ENCODE measurements at places on chromosomes 5 and 9.

GRCh38 chr5:78490709-78491485 lies 130.5 kb downstream of the SCAMP1 start:
- DNase-seq: no peak

DNA sequence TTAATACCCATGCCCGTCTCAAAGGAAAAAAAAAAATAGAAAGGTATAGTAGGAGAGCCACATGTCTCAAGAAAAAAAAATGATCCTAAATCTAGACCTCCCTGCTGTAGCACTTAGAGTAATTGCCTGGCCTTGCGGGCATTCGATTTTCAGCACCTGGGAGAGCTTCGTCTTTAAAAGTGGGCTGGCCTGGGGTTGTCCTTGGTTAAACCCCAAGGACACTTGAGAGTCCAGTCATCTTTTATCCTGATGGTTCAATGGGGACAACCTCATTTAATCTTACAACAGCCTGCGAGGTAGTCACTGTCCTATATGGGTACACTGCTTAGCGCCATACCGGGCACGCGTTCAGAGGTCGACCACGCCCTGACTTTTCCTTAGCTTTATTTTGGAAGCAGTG lies 60.1 kb downstream of the MAT2B start:
- DNase-seq: no peak

GRCh38 chr9:99400184-99400731 lies 178.2 kb downstream of the SEC61B start:
- DNase-seq: no peak

GRCh38 chr5:51379331-51379700 lies 3.9 kb upstream of the ISL1 start:
- DNase-seq: no peak

- no peak for DNase-seq
These were observed 76.8 kb downstream of the PIK3R1 start for GRCh38 chr5:68292316-68292715.

GRCh38 chr5:177472460-177473442 lies 683 bp downstream of the DBN1 start:
- no peak for DNase-seq

DNA sequence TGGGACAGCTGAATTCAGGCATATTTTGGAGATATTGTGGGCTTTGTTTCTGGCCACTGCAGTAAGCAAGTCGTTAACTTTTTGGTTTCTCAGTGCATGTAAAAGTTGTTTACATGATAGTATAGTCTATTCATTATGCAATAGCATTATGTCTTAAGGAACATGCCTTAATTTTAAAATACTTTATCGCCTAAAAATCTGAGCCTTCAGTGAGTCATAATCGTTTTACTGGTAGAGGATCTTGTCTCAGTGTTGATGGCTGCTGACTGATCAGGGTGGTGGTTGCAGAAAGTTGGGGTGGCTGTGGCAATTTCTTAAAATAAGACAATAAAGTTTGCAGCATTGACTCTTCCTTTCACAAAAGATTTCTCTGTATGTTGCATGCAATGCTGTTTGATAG lies 5.1 kb downstream of the SCGB3A1 start:
- no peak for DNase-seq
